Activated CD4-positive, alpha-beta T cell treated with anti-CD3 and anti-CD28 coated beads, Interleukin-2, amount 10 ng/mL, durations not matched to agents 24 days and 14 days (primary cell): ENCODE measurements at places on chromosomes 6 and 20.

DNA sequence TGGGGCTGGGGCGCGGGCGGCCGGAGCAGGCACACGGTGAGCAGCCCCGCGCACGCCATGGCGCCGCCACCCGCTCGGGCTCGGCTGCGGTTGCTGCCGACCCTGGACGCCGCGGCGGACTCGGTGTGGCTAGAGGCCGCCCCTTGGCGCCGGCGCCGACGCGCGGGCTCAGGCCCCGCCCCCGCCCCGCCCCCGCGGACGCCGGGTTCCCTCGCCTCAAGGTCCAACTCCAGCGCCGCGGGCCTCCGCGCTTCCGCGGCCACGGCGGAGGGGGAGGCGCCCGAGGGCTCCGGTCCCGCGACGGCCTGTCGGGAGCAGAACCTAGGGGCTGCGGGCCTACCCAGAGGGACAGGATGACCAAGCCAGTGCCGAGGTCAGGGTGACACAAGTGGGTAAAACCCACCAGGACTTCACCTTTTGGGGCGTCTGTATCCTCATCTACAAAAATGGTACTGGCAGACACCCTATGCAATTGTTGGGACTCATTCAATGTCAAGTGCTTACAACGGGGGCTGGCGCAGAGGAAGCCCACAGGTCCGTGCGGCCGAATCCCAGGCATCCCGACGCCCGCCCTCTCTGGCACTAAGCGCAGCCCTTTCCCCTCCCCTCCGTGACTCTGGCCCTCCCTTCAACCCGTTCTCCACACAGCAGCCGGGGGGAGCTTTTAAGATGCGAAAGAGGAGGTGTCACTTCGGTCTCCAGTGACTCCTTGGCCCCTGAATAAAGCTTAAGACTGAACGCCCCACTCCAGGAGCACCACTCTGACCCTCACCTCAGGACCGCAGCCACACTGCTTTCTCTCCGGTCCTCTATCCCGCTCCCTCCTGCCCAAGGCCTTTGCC lies at the start of gene NECAB3:
Gene NECAB3 (minus strand): TSS at position 135 of the 842 bp plus-strand sequence. CDS start 76 bp downstream, at position 59.
- peaks cover 32% of the 10 kb centered on the region for H3K36me3 ChIP-seq
- DNase-seq, result peak; percentile 94
- H3K4me3 ChIP-seq, result peak within 1 kb of the TSS; percentile 92
- peaks cover 41% of the 10 kb centered on the region for H3K4me1 ChIP-seq
- H3K27ac ChIP-seq, result peak within 1 kb of the TSS; percentile 89

DNA sequence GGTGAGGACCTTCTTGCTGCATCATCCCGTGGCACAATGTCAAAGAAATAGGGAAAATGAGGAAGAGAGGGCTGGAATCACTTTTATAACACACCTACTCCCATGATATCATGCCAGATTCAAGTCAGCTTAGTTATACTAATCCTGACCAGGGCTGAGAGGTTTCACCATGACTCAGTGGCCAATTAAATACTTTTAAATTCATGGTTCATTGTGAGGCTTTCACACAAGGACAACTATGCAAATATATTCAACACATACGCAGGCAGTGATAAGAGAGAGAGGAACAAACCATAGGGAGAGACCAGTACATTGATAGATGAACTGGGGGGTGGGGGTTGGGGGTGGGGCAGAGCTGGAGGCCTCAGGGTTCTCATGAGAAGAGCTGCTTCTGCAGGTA lies 313.1 kb downstream of the LRFN2 start:
- no peaks in the 10 kb centered on the region for H3K36me3 ChIP-seq
- H3K4me3 ChIP-seq, result no peak overlapping the region
- H3K27ac ChIP-seq, result no peak overlapping the region

DNA sequence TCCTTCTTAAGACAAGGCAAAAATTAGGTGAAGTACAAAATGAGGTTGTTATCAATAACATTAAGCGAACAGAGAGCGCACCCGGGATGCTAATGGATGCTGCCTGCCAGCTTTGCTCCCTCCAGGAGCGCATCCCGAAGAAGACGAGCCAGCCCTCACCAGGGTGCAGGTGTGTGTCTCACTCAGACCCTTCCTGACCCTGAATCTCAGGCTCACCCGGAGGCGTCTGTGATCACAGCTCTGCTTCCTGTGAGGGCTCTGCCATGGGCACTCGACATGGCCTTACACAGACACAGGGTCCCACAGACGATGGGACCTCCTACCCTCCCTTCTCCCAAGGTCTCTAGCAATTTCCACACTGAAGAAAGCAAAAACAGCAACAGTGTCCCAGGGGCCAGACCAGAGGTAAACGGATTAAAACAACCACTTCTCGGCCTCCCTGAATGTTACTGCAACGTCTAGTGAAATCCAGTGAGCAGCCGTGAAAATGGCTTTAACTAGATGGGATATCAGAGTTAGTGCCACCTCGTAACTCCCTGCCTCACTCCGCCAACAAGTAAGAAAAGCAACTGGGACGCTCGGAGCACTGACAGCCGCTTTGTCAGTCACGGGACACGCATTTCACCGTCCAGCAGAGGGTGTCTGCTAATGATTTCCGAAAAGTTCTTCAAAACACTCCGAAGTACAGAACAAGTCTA lies 11.7 kb downstream of the ZBTB46 start:
- peaks cover 7% of the 10 kb centered on the region for H3K27me3 ChIP-seq
- H3K27ac ChIP-seq, result no peak overlapping the region
- H3K4me1 ChIP-seq, result no peaks in the 10 kb centered on the region
- DNase-seq, result no peak
- H3K4me3 ChIP-seq, result no peak overlapping the region

GRCh38 chr20:53900380-53900999 lies 169.9 kb downstream of the BCAS1 start:
- no peak overlapping the region for H3K4me3 ChIP-seq
- H3K4me1 ChIP-seq, result peaks cover 47% of the 10 kb centered on the region
- H3K36me3 ChIP-seq, result no peaks in the 10 kb centered on the region
- no peak for DNase-seq

GRCh38 chr20:24993337-24994185 lies 1.0 kb upstream of the APMAP start:
- H3K36me3 ChIP-seq, result peaks cover 23% of the 10 kb centered on the region
- peak overlapping the region; percentile 99 for H3K4me3 ChIP-seq
- H3K27ac ChIP-seq, result peak overlapping the region; percentile 94
- H3K4me1 ChIP-seq, result peaks cover 43% of the 10 kb centered on the region
